Activated T-helper 1 cell treated with Interleukin-2 at 50 U/mL for 16 hours (primary cell): ENCODE measurements at places on chromosomes 13 and 19.

- DNase-seq = no peak
These were observed 90.0 kb downstream of the RNASEH2B start for GRCh38 chr13:50999641-51000040.

DNA sequence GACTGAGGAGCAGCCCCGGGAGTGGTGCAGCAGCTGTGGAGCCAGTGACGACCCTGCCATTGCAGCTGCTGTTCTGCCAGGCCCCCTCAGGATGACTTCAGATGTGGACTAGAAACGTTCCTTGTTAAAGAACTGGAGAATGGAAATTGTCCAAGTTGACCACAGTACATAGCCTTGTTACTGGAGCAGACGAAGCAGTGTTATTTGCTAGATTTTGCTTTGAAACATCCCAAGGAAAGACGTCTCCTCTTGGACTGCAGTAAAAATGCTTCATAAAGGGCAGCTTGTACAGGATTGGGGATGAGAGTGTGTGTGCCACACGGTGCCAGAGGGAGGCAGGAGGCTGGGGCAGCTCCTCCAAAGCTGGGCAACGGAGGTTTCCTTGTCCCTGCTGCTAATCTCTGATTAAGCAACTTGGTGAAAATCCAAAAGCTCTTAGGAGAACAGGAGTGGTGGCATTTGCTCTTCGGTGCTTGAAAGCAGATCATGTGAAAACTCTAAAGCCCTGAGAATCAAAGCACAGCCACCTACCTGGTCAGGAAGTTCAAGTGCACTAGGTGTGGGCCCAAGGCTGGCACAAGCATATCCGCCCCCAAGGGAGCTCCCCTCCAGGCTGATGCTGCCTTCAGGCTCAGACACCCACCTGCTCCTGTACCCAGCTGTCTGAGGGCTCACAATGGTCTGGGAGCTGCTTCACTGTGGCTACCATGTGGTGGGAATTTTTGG, 34.5 kb downstream of the SHISA2 start:
- DNase-seq = no peak

DNA sequence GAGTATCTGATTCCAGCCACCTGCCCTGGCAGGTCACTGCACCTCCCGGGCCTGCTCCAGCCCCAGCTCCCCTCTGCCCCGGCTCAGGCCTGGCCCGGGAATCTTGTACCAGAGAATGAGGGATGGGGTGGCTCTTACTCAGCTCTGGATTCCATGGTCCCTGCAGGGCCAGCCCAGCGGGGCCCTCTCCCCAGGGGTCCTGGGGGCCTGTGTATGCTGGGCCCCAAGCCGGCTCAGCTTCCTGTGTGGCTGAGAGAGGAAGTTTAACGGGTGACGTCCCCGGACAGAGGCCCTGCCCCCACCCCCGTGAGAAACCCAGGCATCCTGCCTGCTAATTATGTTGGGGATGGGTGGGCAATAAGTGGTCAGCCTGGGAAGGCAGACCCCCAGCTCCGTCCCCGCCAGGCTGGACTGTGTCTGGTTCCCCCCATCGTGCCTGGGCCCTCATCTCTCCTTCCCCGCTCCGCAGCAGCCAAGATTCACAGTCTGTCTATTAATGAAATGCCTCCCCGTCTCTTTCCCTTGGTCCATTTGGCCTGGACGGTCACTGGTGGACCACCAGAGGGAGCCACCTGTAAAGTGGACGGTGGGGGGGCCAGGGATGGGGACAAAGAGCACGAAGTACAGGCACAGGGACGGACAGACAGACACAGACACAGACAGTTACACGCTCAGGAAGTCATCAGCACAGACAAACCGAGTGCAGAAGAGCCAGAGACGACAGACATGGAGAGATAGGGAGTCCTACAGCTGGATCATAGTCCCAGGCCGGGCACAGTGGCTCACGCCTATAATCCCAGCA, at the start of gene DENND1C:
DENND1C (minus strand) TSS at position 247 of the 802 bp plus-strand sequence; CDS start at position 155, 92 bp downstream.
- DNase-seq = peak; percentile 55

DNA sequence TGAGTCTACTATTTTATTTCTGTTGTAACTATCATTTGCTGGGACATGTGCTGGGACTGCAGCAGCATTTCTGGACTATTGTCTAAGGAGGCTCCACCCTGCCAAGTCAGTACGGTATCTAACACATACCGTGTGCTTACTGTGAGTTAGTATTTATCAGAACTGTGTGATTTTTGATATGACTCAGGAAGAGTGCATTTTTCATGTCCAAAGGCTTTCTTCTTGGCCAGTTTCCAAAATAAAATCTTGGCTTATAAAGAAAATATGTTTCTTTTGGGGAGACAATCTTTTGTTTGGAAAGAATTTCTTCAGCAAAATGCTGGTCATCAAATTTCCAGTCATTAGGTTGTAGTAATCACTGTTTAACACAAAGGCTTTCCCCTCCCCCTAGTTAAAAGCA, 11.6 kb downstream of the PARP4 start:
- no peak for DNase-seq

DNA sequence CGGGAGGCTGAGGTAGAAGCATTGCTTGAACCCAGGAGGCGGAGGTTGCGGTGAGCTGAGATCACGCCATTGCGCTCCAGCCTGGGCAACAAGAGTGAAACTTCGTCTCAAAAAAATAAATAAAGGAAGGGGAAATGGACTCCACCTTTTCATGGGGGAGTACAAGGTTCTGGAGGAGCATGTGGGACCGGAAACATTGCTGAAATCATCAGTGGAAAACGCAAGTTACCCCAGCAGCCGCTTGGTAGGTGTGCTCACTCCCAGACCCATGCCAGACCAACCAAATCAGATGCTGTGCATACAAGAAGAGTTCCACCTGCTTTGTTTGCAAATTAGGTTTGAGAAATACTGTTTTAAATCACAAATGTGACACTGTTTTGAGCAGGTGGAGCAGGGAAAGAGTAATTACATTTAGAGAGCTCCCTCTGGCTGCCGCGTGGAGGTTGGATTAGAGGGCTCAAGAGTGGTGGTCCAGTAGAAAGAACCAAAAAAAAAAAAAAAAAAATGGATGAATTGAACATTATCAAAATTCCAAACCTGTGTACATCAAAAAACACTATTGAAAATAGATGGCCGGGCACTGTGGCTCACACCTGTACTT, 4.9 kb downstream of the ERICH4 start:
- DNase-seq = no peak

DNA sequence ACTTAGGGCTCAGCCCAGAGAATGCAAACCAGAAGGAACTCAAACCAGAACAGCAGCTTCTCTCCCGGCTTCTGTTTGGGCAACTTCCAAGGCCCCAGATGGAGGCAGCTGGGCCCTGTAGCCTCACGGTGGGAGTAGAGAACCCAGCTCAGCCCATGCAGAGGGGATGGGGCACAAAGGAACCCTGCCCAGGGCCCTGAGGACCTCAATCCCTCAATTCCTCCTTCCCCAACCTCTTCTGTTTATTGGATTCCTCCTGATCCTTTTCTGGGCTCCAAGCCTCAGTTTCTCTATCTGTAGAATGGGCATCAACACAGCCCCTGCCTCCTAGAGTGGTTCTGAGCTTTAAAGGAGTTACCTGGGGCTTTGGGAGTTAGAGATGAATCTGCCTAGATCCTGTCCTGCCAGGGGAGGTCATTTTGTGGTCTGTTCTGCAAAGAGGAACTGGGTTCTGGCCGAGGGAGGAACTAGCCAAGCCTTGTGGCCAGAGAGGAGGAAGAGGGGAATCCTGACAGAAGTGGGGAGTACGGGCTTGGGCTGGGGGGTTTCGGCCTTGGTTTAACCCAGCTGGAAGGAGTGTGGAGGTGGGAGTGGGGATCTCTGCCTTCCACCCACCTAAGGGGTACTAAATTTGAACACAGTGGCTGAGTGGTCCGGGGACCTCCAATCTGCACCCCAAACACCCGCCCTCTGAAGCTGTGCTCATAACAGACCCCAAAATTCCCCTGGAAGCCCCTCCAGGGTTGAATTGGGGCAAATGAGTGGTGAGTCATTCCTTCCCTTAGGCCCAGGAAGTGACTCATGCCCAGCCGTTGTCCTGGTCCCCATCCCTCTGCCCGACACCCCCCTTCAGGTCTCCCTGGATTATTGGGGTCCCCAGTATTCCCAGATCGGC, 2.7 kb downstream of the ADGRE5 start:
- peak; percentile 45 for DNase-seq

DNA sequence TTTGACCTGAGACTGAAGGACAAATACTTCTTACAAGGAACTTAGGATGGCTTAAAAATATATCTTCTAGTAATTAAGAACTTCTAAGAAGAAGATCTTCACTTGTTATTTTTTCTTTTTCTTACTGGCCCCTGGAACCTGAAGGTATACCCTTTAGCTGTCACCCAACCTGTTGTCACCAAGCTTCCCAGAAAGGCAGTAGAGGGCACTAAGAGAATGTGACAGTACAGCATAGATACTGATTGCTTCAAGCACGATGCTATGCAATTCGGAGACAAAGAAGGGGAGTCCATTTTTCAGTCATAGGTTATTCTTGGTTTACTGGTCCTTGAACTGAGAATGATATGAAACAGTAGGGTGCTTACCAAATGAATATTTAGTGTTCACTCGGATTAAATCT, 208.3 kb upstream of the PCDH9 start:
- no peak for DNase-seq

DNA sequence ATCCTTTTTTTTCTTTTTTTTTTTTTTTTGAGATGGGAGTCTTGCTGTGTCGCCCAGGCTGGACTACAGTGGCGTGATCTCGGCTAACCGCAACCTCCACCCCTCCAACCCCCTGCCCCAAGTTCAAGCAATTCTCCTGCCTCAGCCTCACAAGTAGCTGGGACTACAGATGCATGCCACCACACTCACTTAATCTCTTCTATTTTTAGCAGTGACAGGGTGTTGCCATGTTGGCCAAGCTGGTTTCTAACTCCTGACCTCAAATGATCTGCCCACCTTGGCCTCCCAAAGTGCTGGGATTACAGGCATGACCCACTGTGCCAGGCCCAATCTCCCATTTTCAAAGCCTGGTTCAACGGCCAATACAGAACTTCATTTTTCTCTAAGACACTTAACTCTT, 9.1 kb downstream of the FOXO1 start:
- no peak for DNase-seq

- DNase-seq = no peak
These were observed 75.9 kb upstream of the DOCK9 start for GRCh38 chr13:99053636-99054233.

DNA sequence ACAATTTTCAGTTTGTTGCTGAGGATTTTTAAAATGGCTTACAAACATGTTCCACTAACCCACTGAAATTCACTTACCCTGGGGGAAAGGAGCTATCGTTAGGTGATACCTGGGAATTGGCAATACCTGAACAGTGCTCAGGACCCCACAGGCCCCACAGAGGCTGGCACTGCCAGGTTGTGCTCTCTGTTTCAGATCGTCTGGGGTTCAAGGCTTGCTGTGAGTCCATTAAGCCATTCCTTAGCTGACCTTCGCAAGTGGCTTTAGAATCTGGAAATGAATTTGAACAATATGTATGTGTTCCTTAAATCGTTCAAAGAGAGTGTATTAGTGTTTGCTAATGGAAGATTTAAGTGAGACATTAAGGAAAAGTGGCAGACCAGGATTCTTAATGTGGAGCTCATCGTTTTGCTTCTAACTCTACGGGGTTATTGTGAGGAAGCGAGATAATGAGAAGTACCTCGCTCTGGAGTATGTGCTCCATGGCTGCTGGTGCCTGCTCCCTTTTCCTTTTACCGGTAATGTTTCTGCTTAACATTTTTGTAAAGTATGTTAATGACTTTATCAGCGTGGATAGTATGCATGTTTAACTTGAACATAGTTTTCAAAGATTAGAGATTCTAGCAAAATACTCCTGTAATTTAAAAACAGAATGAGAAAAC, 13.6 kb downstream of the KLF5 start:
- no peak for DNase-seq

GRCh38 chr13:48424212-48424611, 11.3 kb upstream of the LPAR6 start:
- no peak for DNase-seq

DNA sequence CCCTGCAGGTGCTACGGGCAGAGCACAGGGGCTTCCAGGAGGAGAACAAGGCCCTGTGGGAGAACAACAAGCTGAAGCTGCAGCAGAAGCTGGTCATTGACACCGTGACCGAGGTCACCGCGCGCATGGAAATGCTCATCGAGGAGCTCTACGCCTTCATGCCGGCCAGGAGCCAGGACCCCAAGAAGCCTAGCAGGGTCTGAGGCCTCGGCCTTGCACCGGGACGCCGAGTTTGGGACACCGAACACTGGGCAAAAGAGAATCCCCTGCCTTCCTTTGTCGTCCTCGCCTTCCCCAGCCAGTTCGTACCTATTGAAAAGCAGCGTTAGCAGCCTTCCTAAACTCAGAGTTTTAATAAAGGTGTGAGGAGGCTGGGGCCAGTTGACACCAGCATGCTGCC, 12.1 kb downstream of the CBY2 start:
- no peak for DNase-seq
